ENCODE measurements at places on chromosomes 7 and 10.

DNA sequence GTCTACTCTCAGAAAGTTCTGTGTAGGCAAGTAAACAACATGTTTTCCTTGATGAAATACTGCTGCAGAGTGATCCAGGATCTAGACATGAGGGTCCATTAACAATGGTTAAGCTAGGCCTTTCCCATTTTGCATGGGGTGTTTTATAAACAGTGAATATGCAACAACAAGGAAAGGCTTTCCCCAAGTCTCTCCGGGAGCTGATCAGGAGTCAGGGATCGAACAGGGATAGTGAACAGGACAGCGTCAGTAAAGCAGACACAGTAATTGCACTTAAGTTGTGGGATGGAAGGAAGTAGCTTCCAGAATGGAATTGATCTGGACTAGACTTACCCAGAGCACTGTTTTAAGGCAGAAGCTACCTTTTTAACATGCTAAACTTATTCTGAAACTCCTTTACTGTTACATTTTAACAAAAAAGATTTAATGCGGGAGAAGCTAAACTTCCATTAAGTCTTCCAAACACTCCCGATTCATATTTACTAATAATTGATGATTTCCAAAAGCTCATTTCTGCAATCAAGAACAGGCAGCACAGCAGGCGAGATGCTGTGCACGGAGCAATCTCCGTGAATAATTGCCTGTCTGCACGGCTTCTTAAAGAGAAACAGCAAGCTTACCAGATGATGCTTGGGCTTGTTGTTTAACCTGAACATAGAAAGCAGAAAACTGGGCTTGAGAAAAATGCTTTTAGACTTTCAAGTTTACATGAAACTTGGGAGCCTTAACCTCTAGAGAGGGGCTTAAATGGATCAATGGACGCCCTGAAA, 50.3 kb upstream of the DOCK1 start:
- no peak for DNase-seq

DNA sequence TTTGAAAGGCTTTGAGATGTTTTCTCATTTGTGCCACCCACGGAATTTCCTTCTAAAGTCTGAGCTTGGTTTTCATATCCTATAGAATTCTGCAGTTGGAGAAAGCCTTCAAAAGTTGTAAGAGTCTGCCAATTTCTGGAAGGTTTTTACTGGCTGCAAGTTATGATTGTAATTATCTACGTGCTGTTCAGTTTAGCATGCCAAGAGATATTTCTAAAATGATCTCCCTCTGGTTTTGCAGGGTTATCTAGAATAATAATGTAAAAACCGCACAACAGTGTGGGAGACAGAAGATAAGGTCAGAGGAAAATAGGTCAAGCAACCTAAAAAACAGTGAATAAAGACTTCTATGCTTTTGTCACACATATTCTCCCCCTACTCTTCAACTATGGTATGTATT, 69.3 kb downstream of the MTERF1 start:
- DNase-seq: no peak

GRCh38 chr7:108460964-108461363, 4.7 kb upstream of the NRCAM start:
- no peak for DNase-seq

DNA sequence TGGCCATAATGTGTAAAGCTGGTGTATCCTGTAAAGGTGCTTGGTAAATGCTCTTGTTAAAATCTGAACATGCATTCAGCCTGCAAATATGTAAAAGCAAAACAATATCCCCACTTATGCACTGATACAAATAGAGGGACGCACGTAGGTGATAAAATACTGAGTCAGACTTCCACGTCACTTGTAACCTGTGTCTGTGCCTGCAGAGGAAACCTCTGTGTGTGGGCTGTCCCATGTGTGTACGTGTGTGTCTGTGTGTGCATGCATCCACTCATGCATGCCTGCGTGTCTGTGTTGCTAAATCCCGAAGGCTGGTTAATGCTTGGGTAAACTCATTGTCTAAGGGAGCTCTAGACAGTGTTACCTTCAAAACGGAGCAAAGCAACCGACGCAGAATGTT, 68.9 kb downstream of the KLF6 start:
- DNase-seq: no peak

- DNase-seq: no peak
Observed at GRCh38 chr10:88926566-88927415, 25.8 kb downstream of the ACTA2 start.

- DNase-seq: no peak
Observed at GRCh38 chr10:96415891-96416554, 57.2 kb upstream of the OPALIN start.

GRCh38 chr10:17781856-17782255, 27.3 kb upstream of the MRC1 start:
- DNase-seq: no peak

- no peak for DNase-seq
Observed at GRCh38 chr7:46652317-46652716, 731.2 kb upstream of the IGFBP3 start.

GRCh38 chr10:11430421-11431215, 180.8 kb downstream of the USP6NL start:
- no peak for DNase-seq

- DNase-seq: no peak
Observed at GRCh38 chr7:129013048-129013724, 41.7 kb downstream of the TNPO3 start.

- DNase-seq: no peak
Observed at GRCh38 chr10:35079763-35080162, 10.4 kb downstream of the CUL2 start.

GRCh38 chr7:80629023-80629422, 9.4 kb upstream of the CD36 start:
- no peak for DNase-seq

GRCh38 chr7:44061645-44062179, 3.7 kb downstream of the PGAM2 start:
- no peak for DNase-seq

DNA sequence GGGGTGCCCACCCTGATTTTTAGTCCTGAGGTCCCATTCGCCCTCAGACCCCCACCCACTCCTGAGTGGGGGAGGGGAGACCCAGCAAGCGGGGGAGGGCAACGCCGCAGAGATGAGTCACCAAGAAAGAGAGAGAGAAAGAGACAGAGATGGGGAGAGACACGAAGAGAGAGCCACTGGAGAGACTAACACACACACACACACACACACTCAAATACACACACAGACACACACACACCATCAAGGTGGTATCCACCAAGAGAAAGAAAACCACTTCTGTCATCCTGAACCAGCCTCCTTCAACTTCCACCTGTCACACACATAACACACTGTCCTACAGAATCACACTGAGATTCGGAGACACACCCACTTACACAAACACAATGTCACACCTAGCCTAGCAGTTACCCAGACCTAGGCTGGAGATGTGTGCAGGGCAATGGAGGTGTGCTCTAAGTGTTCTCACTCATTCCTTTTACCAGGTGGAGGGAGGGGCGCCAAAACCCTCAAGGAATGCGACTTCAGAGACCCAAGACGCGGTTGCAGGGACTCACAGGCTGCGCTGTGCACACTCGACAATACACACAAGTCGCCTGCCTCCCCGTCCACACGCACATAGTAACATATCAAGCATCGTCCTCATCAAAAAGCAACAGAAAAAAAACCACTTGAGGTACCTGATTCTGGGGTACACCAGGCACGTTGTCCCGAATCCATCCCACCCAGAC, 3.9 kb upstream of the VGF start:
- DNase-seq: no peak

GRCh38 chr10:63125459-63125858, 7.7 kb upstream of the NRBF2 start:
- DNase-seq: no peak

DNA sequence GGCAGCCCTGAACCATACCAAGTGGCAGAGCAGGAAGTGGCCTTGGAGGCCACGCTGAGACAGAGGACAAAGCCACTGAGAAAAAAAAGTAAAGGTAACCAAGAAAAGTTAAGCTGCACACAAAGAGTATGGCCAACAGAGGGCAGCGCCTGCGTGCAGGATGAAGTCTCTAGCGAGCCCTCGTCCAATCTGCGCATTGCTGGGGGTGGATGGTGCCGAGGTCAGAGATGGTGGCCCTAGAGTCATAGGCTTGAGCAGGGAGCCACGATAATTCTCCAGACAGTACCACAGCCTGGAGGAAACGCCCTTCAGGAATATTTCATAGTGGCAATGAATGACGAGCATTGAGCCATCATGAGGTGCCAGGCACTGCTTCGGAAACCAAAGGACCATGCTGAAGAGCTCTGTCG, 9.7 kb downstream of the ATP6V0E2 start:
- peak; percentile 58 for DNase-seq

- no peak for DNase-seq
Observed at GRCh38 chr7:146503844-146504243, 387.2 kb downstream of the CNTNAP2 start.

DNA sequence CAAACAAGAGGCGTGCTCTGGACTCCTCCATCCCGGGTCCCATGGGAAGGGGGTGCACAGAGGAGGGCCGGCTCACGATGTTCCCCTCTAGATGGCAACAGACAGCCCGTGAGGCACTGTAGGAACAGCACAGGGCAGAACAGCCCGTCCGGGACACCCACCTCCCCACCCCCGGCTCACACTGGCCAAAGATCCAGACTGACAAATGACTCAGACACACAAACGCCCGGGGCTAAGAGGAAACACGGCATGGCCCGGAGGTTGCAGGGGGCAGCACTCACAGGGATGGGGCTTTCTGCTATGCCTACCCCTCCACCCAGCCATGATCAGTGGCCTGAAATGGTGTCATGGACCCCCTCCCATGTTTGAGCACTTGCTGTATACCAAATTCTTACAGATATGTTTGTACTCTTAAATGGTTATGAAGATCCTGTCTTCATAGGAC, 4.9 kb upstream of the ELN start:
- DNase-seq: no peak

DNA sequence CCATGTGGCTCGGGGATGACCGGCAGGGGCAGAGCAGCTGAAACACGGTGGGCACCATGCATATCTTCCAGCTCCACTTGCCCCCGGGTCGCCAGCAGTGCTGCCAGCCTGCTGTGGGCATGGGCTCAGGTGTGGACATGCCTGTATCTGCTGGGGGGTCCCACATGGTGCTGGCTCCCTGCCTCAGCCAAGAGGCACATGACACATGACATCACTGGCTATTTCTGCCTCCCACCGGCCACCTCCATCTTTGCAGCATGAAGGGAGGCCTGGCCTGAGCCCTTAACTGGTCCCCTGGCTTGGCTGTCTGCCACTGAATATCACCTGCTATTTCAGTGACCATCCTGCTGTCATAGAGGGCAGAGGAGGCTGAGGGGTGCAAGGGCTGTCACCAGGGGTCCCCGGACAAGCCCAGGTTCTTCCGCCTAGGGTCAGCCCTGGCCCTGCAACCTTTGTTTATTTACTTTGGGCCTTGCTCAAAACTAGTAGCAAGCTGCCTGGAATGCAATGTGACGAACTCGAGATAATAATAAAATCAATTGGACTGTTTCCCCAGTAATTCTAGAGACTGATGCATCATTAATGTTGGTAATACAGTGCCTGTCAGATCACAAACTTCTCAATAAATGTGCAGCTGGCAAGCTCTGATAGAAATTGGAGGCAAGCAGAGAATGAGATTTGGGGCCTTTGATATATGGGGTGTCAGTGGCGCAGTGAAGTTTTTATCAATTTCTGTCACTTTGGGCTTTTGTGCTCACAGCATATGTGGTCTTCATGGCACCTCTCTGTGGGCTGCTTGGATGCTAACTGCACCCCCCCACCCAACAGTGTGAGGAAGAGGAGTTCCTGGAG, 28.5 kb downstream of the ZMIZ1 start:
- no peak for DNase-seq
